ENCODE measurements at places on chromosomes 2 and 18.

- DNase-seq, result no peak
These were observed 27.4 kb upstream of the IL1RL1 start for GRCh38 chr2:102283996-102284395.

DNA sequence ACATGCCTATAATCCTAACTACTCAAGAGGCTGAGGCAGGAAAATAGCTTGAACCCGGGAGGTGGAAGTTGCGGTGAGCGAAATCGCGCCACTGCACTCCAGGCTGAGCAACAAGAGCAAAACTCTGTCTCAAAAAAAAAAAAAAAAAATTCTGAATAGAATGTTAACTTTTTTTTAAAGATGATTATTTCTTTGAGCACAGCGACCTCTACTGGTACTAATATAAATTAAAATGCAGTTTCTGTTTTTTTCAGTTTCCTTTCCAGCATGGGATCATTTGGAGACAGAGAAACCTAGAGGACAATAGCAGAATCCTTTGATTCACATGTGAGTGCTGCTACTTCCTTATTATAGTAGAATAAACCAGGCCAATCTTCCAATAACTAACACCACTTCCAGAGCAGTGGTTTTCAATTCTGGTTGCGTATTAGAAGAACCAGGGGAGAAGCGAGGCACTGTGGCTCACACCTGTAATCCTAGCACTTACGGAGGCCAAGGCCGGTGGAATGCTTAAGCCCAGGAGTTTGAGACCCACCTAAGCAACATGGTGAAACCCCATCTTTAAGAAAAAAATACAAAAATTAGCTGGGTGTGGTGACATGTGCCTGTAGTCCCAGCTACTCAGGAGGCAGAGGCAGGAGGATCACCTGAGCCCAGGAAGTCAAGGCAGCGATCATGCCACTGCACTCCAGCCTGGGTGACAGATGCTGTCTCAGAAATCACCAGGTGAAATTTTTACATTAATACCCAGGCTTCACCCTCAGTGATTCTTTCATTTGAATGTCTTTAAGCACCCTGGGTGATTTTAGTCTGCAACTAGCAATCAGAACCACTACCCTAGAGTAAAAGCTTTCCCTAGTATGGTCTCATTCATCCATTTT, 10.1 kb downstream of the SRSF7 start:
- DNase-seq, result no peak

- no peak for DNase-seq
These were observed 108.2 kb upstream of the CTDP1 start for GRCh38 chr18:79571211-79572092.

DNA sequence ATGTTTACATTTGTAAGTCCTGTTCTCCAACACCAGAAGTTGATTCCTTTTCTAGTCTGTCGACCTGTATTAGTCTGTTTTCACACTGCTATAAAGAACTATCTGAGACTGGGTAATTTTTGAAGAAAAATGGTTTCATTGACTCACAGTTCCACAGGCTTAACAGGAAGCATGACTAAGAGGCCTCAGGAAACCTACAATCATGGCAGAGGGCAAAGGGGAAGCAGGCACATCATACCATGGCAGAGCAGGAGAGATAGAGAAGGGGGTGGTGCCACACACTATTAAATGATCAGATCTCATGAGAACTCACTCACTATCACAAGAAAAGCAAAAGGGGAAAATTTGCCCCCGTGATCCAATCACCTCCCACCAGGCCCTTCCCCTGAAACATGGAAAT, 112.8 kb upstream of the MAP3K20 start:
- no peak for DNase-seq

DNA sequence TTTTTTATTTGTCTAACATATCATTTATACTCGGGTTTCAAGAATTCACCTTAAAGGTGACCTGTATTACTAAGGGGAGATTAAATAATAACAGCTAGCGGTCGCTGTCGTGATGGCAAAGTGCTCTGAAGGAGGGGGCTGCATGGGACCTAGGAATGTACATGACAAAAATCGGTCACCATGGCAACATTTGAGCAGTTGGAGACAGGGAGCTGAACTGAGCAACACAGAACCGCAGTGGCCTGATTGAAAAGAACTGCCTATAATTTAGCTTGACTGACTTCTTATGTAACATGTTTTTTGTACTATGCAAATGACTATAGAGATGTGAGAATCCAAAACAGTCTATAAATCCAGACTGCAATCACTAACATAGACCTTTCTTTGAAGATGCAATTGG, 34.3 kb upstream of the EPHA4 start:
- DNase-seq, result no peak

GRCh38 chr2:140401056-140401455, 1620.9 kb upstream of the NXPH2 start:
- no peak for DNase-seq

DNA sequence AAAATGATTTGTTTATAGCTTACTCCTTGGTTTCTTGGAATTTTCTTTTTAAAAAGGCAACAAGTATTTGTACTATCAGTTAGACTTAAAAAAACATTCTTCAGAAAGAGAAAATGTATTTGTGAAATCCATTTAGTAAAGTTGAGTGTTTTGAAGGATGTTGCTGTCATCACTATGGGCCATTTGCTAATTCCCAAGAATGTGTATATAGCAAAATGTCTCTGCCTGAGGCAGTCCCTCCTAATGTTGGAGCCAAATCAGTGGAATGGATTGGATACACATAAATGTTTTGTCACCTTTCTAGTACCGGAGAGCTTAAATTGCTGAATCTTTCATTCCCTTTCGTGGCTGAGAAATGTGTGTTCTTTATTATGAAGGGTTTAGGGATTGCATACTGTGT, 890.2 kb upstream of the ZEB2 start:
- no peak for DNase-seq

DNA sequence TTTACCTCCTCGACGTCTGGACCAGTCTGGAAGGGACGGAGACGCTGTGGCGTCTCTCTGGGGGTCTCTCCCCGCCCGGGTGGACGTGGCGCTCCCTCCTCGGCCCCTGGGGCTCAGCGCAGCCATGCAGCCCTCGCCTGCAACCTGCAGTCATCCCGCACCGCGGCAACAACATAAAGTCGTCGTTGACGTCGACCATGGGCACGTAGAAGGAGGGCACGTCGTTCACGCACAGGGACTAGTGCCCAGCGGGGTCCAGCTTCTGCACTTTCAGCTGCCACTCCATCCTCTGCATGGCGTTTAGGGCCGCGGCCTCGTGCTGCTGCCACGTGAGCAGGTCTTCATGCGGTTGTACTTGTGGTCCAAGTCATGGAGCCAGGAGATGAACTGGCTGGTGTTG, 889.6 kb upstream of the LRRTM1 start:
- no peak for DNase-seq

GRCh38 chr2:1308678-1309077, 104.6 kb upstream of the TPO start:
- DNase-seq, result no peak

- DNase-seq, result no peak
These were observed 149.6 kb downstream of the NCKAP5 start for GRCh38 chr2:133418671-133419070.

GRCh38 chr2:133841900-133842299, 273.6 kb upstream of the NCKAP5 start:
- no peak for DNase-seq

- DNase-seq, result no peak
These were observed 66.2 kb downstream of the STAT1 start for GRCh38 chr2:190947711-190948251.

- DNase-seq, result no peak
These were observed 27.5 kb upstream of the FAM237A start for GRCh38 chr2:206614811-206615210.

DNA sequence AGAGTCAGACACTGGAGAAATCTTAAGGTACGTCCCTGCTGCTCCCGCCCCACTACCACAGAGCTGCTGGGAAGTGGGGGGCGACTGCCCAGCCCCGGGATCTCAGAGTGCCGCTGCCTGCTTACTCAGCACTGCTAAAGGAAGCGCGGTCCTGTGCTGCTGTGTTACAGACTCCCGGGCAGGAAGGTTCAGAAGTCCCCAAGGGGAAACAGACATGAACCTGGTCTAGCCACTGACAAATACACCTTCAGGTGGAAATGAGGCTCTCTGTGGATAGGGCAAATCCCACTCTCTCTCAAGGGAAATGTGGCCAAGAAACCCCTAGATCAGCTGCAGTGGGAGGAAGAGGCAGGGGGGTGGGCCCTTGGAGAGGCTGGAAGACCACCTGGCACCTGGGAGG, 13.7 kb downstream of the MTERF4 start:
- DNase-seq, result no peak

DNA sequence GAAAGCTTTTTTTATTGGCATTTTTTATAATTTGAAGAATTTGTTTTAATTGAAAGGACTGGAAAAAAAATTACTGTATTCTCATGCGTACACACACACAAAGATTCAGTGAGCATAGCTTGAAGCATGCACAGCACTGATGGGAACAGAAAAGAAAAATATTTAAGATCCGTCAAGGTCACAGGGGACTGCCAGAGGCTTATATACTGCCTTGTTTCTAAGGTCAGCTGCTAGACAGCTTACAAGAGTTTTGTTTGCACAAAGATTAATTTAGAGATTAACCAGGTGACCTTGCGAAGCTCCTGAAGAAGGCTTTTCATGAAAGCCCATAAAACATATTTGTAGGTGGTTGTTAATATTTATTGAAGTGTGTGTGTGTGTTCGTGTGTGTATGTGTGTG, 396.3 kb downstream of the TRIB2 start:
- no peak for DNase-seq

DNA sequence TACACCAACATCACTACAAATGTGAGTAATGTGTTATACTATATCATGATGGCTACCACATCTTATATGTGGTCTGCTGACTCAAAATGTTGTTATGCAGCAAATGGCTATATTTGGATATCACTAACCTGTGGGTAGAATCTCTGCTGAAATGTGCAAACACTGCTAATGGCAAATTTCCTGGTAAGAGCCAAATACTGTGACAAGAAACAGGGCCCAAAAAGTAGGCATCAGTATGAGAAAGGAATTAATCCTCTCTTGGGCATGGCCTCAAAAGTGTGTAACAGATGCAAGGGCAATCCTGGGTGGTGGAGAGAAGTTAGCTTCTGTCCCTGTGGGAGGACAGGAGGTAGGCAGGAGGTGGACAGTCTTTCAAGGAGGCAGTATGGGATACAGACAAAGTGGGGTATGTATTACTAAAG, 13.3 kb downstream of the ATF2 start:
- DNase-seq, result no peak

GRCh38 chr2:85410584-85411404, 628 bp upstream of the CAPG start:
- DNase-seq, result no peak

DNA sequence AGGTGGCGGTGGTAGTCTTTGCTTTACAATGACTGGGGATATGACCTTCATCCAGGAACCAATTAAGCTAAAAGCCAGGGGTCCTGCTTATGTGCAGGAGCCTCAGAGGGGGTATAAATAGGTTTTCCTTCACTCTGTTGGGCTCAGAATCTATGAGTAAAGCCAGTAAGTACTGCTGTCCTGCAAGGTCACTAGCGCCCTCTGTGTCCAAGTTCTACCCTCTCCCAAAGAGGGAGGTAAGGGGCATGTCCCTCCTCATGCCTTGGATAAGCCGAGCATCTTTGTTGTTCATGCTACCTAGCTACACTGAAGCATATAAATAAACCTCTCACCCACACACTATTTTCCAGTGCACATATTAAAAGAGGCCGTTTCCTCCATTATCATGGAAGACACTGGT, 79.4 kb downstream of the SPRED2 start:
- DNase-seq, result no peak

- DNase-seq, result no peak
These were observed 20.1 kb upstream of the DNER start for GRCh38 chr2:229734410-229734809.

DNA sequence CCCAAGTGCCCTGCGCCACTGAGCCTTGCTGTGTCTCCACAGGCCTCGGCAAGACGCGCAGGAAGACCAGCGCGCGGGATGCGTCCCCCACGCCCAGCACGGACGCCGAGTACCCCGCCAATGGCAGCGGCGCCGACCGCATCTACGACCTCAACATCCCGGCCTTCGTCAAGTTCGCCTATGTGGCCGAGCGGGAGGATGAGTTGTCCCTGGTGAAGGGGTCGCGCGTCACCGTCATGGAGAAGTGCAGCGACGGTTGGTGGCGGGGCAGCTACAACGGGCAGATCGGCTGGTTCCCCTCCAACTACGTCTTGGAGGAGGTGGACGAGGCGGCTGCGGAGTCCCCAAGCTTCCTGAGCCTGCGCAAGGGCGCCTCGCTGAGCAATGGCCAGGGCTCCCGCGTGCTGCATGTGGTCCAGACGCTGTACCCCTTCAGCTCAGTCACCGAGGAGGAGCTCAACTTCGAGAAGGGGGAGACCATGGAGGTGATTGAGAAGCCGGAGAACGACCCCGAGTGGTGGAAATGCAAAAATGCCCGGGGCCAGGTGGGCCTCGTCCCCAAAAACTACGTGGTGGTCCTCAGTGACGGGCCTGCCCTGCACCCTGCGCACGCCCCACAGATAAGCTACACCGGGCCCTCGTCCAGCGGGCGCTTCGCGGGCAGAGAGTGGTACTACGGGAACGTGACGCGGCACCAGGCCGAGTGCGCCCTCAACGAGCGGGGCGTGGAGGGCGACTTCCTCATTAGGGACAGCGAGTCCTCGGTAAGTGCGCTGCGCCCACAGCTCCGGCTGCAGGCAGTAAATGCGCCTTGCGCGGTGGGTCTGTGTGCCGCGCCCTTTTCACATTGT, 136.8 kb downstream of the NCK2 start:
- DNase-seq, result no peak

DNA sequence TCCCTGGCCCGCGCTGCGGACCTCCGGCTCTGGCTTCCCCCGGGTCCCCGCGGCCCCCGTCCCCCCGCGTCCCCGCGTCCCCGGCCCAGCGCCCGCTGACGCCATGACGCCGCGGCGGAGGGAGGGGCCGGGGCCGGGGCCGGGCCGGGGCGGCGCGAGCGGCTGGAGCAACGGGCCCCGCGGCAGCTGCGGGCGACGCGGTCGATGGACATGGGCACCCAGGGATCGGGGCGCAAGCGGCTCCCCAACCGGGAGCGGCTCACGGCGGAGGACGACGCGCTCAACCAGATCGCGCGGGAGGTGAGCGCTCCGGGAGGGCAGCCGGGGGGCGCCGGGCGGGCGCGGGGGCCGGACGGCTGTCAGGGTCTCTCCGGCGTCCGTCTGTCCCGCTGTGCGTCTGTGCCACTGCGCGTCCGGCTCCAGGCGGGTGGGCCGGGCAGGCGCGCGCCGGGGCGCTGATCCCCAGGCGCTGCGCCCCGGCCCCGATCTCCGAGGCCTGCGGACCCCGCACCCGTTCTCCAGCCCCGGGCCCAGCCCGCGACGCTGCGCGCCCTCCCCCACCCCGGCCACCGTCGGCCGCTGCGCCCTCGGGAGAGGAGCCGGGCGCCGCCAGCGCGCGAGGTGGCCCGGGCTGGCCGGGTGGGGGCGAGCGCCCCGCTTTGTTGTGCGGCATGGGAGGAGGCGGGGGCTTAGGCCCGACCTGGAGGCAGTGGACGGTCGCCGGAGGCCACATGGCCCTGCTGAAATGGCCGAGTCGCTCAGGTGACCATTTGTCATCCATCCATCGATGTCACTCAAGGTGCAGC, at the start of gene LRRFIP1:
Gene LRRFIP1, plus strand, starts transcription at position 147 of the 806 bp plus-strand sequence. Its CDS starts 58 bp downstream, at position 205.
- no peak for DNase-seq

DNA sequence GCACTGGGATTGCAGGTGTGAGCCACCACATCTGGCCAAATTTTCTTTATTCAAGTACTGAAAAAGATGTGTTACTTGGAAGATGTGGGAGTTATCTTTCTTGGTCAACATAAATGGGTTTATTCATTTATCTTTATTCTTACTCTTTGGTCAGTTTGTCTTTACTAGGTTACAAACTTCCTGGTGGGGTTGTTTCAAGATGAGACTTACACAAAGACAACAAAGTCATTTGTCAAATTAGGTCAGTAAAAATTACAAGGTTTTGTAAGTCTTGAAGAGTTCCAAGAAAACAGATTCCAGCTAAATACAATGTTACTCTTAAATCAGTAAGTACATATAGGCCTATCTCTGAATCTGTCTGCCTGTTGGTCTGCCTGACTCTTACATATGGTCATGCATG, 48.9 kb downstream of the DARS1 start:
- DNase-seq, result no peak
